ENCODE measurements at places on chromosomes 2 and 18.
A peak's percentile ranks its signal among the peaks of the same experiment; 100 is the strongest.

DNA sequence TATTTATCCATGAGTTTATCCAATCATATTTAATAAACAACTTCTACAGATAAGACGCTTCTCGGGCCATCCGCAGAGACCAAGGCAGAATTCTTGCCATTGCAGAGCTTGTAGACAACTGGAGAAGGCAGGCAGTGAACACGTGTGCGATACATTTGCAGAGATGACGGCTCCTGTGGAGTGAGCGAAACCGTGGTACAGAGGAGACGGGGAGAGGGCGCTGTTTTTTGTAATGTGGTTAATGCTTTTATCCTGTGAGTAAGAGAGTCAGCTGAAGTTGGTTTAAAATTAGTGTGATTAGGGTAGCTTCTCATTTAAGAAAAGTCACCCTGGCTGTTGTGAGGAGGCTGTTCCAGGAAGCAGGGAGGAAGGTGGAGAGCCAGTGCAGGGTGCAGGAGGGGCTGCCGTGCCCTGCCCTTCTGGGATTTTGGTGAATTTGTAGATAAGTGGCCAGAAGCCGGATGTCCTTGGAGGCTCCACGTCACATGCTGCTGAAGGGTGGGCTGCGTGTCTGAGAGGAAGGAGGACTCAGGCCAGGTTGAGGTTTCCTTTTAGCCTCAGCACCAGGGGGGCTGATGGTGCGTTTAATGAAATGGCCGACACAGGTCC, 151.4 kb downstream of the SNTG2 start:
- DNase-seq: no peak

DNA sequence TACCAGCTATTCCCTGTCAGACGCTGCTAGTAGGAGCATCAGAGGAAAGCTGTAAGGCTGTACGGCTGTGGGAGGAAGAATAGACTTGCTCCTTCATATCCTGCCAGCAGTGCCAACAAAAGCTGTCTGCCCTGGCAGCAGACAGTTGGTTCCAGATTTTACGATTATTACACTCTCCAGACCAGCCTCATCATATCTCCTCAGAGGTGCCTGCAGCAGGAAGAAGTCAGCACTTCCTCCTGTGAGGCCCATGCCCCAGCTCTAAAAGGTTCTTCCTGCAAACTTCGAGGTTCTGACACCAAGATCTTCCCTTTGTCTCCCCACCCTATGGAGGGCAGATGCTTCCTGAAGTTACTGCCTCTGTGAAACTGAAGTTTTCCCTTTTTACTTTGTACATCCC, 537.7 kb upstream of the PKDCC start:
- no peak for DNase-seq

DNA sequence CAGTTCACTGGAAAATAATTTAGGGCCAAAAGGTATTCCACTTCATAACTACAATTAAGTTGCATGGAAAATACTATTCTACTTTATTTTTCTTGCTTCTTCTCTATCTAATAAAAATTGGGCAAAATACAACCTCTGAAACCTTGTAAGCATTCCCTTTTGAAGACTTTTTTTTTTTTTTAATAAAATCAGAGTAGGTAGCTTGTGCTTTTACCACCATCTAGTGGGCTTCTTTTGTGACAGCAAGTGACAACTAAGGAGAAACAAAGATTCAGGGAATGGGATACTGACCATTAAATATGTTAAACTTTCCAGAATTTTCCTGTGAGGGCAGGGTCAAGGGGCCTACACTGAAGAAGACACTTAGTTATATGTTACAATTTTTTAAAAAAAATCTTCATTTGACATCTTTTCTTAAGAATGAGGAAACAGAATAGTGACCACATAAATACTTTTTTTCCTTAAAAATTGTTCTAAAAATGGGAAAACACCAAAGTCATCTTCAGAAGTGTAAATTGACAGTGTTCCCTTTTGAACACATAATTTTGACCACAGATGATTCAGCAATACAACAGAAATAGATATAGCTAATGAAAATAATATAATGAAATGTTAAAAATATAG, 1183.2 kb upstream of the ACVR2A start:
- DNase-seq: peak; percentile 42

GRCh38 chr2:164714471-164714870, 93.2 kb upstream of the GRB14 start:
- DNase-seq: no peak

- peak; percentile 14 for DNase-seq
These were observed 74.4 kb downstream of the CACNB4 start for GRCh38 chr2:152024477-152024876.

DNA sequence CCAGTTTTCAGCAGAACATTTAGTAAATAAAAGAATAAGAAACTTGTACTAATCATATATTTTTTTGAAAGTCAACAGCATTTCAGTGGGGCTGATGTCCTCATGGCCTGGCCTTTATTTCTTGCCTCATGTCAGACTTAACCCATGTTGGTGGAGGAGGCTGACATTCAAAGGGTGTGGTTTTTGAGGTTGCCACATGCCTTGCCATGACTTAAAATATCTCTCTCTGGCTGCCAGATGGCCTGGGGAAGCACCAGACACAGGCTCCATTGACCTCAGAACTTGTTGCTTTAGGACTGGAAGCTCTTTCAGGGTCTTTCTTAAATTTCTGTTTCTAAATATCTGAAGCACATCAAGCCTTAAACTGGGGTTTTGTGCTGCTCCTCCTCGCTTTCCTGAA, 32.5 kb upstream of the CD28 start:
- DNase-seq: peak; percentile 87

- DNase-seq: no peak
These were observed 337.9 kb upstream of the SALL3 start for GRCh38 chr18:78641689-78642231.

GRCh38 chr18:28086670-28087552, 90.0 kb downstream of the CDH2 start:
- peak; percentile 67 for DNase-seq

- DNase-seq: no peak
These were observed 36.0 kb downstream of the MRPL33 start for GRCh38 chr2:27807476-27807875.

DNA sequence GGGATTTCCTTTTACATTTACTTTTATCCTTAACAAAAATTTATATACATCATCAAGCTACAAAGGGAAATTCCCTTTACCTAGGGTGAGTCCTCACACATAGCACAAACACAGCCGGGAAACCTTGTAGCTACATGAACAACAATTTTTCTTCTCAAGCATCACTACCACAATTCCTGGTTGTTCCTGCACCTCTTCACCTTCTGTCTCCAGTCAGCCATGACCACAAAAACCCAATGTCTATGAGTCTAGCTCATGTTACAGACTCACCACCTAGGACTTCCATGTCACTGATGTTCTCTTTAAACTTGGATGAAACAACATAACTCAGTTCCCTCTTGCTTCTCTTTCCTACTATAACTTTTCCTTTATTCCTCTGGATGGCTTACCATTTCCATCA, 460.4 kb downstream of the MBD2 start:
- DNase-seq: no peak

DNA sequence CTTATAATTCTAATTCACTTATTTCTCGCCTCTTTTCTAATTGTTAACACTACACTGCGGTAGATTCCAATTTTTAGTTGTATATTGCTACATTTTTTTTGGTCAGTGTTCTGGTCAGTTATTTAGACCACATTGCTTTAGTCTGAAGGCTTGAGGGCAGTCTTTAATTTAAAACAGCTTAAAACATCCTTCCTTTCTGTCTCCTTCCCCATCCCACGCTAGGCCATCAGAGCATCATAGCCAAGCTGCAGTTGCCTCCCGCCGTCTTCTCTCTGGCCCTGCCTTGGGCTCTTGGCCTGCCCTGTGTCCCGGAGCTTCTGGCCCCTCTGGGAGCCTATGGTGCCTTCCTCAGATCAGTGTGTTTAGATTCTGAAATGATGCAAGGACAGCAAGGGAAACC, 52.6 kb upstream of the GLI2 start:
- DNase-seq: peak; percentile 81

DNA sequence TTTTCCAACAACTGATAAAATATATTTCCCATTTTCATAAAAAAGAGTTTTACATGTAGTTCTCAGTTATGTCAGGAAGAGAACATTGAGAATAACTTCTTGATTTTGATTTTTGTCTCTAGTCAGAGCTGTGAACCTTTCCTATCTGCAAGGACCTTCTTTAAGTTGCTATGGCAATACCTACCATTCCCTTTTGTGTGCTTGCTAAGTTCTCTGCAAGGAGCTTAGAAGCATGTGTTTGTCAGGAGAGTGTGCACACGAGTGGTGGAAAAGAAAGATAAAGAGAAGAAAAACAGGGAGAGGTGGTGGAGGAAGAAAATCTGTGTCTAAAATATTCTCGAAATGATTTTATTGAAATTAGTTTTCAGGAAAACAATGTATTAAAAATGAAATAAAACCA, 140.3 kb upstream of the SLC8A1 start:
- no peak for DNase-seq

GRCh38 chr2:57207191-57207590, 839.4 kb upstream of the VRK2 start:
- peak; percentile 60 for DNase-seq

- DNase-seq: no peak
These were observed 19.9 kb upstream of the CTDP1 start for GRCh38 chr18:79659733-79660132.

GRCh38 chr2:95122197-95122551, 566 bp upstream of the MRPS5 start:
- no peak for DNase-seq

DNA sequence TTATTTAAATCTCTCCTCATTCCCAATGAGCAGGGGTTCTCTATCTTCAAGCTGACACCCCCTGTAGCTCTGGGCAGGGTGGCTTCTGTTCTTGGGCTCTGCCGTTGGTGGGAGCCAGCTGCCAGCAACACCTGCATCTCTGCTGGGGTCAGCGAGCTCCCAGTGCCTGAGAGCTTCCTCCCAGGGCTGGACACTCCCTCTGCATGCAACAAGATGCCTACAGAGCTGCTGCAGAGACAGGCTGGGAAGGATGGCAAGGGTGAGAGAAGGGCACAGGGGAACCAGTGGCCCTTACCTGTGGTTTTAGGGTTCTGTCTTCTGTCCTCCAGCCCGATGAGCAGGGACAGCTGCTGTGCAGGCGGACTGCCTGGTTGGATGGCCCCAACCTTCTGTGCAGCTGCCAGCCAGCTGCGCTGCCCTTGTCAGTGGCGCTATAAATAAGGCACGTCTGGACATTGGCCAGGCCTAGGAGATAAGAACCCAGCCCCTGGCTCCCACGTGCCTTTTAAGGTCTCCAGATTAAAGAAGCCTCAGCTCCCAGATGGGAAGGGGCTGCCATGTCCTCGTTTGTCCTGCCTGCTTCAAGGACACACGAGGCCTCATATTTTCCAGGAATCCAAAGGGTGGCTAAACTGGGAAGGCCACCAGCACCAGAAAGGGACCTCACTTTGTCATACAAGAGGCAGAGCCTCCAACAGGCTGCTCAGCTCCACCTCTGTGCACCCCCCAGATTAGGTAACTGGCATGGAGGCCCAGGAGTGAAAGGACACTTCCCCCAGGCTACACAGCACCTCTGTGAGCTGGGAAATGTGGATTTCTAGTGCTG, 39.5 kb upstream of the FHL2 start:
- DNase-seq: no peak

- DNase-seq: peak; percentile 15
These were observed 199.9 kb downstream of the BCL2 start for GRCh38 chr18:63119647-63120046.

DNA sequence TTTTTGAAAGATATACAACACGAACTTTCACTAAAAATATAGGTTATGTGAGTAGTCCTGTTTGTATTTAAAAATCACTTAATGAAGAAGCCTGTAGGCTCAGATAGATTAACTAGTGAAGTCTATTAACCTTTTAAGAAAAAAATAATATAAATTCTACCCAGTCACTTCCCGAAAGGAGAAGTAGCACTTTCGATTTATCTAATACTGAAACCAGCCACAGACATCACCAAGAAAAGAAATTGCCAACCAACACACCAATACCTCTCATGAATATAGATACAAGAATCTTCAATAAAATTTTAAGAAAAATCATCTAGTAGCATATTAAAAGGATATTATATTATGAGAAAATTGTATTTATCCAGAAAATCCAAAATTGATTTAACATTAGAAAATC, 160.5 kb downstream of the GALNT13 start:
- no peak for DNase-seq

DNA sequence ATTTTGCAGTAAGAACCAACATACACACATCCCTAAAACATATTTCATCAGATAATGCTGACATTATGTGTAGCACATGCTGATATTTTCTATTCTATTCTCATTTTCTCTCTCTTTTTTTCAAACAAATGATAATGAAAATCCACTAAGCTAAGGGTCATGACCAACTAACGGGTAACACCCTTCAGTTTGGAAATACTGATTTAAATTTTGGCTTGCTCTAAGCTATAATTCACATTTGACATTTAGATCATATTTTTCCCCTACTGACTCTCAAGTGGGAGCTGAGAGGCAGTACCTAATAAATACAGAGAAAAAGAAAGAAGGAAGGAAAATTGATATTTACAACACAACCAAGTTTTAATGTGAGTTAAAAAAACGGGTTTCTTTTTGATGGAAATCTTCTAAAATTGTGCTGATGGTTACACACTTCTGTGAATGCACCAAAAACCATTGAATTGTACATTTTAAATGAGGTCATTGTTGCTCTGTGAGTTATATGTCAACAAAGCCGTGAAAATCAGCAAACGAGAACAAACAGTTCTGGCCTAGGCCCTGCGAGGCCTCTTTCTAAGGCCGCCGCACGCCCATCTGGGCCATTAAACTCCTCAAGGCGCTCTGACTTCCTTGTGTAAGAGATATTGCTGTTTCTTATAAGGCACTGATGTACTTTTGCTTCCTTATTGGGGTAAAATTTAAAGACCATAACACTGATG, 124.2 kb downstream of the GALR1 start:
- DNase-seq: no peak

GRCh38 chr18:63624863-63625262, 19.2 kb downstream of the SERPINB4 start:
- no peak for DNase-seq

GRCh38 chr18:27695052-27695451, 481.9 kb downstream of the CDH2 start:
- DNase-seq: no peak

- peak; percentile 94 for DNase-seq
These were observed 31.6 kb downstream of the KCNK3 start for GRCh38 chr2:26723991-26724750.

DNA sequence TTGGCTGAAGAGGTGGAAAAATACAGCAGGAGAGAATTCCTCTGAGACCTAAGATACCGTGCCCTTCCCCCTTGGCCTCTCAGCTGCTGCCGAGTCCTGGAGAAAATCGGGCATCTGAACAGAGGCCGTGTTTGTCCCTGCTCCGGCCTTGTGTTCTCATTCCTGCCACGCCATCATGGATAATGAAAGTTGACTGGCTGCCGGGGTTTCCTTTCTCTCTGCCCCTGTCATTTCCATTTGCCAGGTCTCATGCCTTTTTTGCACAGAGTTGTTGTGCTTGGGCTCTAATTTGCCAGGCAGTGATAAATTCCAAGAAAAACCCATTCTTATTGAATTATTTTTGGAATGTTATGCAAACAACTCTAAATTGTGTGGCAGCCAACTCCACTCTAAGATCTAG, 496.9 kb upstream of the TNP1 start:
- DNase-seq: peak; percentile 62

GRCh38 chr2:241358470-241358869, 2.4 kb downstream of the FARP2 start:
- no peak for DNase-seq

- DNase-seq: no peak
These were observed 22.8 kb downstream of the EHD3 start for GRCh38 chr2:31256611-31257382.

- no peak for DNase-seq
These were observed 197.4 kb upstream of the SPHKAP start for GRCh38 chr2:228378696-228379425.

GRCh38 chr18:8895987-8896619, 190.7 kb downstream of the MTCL1 start:
- DNase-seq: peak; percentile 92
